Activated naive CD4-positive, alpha-beta T cell treated with anti-CD3 and anti-CD28 coated beads for 36 hours (primary cell): ENCODE measurements at places on chromosomes 12 and 14.
A peak's percentile ranks its signal among the peaks of the same experiment; 100 is the strongest.

DNA sequence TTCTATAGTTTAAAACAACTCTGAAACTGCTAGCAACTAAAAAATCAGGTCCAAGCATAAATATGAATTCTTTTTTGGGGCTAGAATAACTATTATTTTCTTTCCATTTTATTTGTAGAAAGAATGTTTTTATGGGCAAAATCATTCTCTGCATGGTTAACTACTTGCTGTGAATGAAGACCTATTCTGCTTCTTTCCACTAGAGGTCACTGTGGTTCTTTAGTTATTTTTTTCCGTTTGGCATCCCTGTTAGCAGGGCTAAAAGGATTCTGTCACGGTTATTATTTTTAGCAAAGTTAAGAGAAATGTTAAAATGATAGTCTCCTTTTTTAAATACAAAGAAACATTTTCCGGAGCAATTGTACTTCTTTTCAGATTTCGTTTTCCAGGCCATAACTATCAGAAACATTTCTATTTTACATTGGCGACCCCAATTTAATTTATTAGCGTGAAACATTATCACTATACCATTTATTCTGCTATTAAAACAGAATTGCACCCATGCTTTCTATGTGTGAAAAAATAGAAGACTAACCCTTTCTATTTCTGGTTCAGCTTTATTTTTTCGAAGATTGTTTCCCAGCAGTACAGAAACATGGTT is 404.8 kb downstream of the ATP23 start:
- DNase-seq = no peak

DNA sequence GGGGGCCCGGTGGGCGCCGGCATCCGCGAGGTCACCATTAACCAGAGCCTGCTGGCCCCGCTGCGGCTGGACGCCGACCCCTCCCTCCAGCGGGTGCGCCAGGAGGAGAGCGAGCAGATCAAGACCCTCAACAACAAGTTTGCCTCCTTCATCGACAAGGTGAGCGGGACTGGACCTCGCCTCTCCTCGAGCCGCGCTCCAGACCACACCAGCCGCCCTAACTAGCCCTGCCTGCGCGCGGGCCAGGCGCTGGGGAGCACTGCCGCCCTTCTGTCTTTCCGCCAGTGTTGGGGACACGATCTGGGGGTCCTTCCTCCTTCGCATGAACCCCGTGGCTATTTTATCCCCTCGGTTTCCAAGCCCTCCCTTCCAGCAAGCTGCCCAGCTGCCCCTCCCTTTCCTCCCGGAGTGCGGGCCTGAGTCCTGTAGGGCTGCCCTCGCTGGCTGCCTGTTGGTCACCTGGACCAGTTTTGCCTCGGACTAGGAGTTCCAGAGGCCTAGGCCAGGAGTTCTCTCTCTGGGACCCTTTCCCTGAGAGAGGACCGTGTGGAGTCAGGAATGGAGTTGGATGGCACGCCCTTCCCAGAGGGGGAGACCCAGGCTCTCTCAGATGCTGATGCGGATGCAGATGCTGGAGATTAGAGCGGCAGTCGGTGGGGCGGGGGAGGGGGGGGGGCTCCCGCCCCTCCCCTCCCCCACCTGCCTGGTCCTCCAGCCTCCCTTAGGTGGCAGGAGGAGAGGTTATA is 592 bp downstream of the KRT7 start:
- DNase-seq = no peak

DNA sequence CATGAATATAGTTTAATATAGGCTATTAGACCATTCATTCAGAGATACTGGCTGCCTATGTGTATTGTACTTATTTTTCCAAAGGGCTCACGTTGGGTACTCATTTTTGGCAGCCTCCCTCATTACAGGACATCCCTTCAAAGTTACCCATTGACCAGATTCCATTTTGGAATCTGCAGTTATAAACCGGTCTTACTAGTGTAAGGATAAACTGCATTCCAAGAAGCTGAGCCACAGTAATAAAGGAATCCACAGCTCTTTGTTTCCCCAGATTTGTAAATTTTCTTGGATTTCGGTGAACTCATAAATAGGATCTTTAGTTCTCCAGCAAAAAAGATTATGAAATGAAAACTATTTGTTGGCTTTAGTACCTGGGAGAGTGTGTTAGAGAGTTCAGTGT is 18.9 kb upstream of the CFL2 start:
- DNase-seq = no peak

GRCh38 chr14:93303659-93304058 is 29.2 kb downstream of the BTBD7 start:
- DNase-seq = no peak

GRCh38 chr12:78119351-78119918 is 288.7 kb downstream of the NAV3 start:
- DNase-seq = no peak

- DNase-seq = no peak
Observed at GRCh38 chr12:67222302-67222701, 46.9 kb upstream of the CAND1 start.

DNA sequence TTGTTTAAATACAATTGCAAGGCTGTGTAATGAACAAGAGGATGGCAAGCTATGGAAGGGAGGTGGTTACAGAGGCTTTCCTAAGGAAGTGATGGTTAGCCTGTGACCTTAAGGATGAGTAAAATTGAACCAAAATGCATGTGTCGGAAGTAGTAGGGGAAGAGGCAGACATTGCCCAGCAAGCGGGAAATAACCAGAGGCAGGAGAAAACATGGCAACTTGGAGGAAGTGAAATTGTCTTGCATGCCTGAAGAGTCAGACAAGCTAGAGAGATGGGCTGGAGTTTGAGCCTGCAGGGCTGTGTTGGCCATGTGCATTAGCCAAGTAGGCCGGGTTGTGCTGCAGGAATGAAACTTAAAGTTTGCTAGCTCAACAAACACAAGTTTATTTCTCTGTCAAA is 96.2 kb downstream of the BTG1 start:
- DNase-seq = no peak

- no peak for DNase-seq
Observed at GRCh38 chr12:54697851-54698250, 49.7 kb upstream of the DCD start.

DNA sequence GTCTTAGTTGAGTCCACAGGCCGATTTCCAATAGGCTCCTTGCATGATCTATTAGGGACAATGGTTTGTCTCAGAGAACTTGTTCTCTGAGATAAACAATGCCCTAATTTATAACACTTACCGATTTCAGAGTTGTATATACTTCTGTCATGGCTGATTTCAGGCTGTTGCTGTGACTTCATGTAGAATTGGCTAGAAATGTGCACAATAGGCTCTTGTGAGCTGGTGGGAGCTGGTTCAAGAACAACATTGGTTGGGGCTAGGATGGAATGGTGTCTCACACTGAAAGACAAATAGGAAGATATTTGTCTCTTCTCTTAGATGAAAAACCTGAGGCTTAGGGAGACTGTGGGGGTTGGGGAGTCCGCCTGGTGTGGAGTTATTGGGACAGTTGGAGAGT is 6.7 kb upstream of the KRT86 start:
- DNase-seq = no peak

- no peak for DNase-seq
Observed at GRCh38 chr12:89884952-89885351, 176.3 kb upstream of the ATP2B1 start.

DNA sequence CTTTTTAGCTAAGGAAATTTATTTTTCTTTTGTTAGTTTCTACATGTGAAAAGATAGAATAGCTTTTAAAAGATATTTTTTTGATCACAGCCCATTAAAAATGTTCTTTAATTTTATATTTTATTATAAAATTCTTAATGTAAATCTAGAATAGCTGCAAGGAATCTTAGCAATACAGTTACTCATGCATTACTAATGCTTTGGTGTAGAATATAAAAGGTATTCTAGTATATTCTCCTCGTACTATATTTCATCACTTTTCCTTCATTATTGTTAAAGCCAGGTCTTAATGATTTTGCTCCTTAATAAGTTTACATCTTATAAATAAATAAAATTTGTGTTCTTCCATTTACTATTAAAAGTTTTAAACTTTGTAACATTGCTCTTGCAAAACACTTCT is 82.6 kb downstream of the MNAT1 start:
- DNase-seq = no peak

DNA sequence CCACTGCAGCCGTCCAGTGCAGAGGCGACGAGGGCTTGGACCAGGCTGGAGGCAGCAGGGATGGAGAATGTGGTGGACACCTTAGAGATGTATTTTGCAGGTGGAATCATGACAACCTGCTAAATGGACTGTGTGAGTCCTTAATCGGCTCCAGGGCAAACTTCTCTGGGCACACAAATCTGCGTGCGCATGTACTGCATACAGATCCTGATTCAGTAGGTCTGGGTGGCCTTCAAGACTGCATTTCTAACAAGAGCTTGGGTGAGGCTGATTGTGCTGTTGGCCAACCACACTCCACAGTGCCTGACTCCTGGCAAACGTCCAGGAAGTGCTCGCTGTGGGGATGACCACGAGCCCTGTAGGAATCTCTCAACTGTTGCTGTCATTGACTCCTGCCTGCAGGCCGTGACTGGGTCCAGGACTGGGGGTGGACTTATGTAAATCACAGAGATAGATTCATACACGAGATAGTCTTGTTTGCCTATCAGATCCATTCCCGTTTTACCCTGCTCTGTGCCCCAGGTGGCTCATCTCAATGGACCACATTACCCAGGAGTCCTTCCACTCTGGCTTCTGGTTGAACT is 27.2 kb downstream of the JDP2 start:
- DNase-seq = no peak

DNA sequence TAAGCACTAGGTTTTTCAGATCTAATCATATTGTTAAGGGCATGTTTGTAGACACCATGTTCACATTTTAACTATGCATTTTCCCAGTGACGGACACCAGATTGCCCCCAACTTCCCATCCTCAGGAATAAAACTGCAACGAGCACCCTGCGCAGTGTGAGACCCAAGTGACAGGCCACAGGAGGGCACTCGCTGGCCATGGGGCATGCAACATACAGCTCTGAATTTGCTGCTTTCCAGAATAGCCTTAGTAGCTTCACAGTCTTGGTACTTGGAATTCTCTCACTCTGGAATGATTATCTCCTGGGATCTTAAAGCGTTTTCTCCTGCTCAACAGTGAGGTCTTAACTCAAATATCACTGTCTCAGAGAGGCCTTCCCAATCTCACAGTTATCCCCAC is 972 bp upstream of the DDX47 start:
- DNase-seq = no peak

DNA sequence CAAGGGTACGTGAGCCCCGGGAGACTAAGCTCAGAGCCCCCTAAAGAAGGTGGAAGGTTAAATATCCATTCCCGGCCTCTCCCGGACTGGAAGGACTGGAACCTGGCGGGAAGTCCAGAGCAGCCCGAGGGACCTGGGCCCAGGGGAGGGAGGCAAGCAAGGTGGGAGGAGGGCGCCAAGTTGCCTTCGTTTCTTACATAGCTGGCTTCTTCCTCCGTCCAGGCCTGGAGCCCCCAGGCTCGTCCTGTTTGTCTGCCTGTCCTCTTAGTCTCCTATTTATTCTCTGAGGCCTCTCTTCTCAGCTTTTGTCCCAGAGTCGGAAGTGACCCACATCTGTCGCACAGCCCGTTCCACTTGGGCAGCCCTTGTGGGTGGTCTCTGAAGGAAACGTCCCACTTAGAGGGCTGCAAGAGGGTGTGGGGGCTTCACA is 745 bp downstream of the PCK2 start:
- DNase-seq = no peak

- peak; percentile 63 for DNase-seq
Observed at GRCh38 chr14:91911474-91912032, 35.9 kb downstream of the FBLN5 start.

DNA sequence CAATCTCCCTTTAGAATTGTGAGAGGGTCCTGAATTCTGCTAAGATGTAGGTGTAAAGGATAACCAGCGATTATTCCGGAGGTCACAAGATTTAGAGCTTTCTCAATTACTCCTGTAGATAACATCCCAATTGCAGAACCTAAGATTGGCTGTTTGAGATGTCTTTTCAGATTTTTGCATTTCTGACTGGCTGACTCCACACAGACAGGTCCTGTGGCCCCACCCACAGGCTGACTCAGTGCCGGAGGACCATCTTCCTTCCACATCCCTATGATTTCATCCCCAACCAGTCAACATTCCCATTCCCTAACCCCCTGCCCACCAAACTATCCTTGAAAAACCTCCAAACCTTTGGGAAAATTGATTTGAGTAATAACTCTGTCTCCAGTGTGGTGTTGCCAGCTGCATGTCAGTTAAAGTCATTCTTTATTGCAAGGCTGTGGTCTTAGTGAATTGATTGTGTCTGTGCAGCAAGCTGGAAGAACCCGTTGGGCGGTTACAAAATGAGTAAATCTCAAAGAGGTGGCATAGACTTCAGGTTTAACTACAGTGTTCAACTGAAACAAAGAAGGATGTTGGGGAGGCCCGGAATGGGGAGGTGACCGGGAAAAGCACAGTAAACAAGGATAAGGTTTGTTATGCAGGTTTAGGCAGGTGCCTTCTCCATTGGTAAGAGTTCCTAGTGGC is 10.6 kb downstream of the FNTB start:
- no peak for DNase-seq

DNA sequence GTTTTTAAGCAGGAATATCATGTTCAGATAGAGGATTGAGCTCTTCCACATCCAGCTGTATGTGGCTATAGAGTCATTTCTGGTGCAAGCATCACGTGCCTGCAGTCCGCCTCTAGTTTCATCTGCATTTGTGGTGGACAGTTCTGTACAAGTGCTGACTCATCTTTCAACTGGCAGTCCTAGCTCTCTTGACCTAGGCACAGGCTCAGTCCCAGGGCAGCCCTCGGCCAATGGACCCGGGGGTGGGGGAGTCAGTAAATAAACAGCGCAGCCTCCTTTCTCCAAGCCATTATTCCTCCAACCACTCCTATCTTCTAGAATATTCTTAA is 41.8 kb upstream of the FRMD6 start:
- DNase-seq = no peak

DNA sequence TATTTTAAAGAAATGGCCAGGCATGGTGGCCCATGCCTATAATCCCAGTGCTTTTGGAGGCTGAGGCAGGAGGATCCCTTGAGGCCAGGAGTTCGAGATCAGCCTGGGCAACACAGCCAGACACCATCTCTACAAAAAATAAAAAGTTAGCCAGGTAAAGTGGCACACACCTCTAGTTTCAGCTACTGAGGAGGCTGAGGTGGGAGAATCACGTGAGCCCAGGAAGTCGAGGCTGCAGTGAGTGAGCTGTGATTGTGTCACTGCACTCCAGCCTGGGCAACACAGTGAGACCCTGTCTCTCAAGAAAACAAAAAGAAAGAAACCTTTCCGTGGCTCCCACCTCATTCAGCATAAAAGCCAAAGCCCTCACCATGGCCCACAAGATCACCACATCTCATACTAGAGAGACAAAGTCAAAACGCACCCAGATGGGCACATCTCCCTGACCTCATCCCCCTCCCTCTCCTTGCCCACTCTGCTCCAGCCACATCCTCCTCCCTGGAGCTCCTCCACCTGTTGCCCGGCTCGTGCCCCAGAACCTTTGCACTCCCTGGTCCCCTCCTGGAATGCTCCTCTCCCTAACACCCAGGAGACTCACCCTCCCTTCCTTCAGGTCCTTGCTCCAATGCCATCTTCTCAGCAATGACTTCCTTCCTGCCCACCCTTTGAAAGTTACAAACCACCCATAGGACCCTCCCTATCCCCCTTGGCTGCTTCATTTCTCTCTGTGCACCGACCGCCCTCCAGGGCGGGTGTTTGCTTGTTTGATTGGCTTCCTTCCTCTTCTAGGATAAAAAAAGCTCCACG is 4.8 kb upstream of the SCARB1 start:
- DNase-seq = no peak

- DNase-seq = peak; percentile 84
Observed at GRCh38 chr12:92055877-92056276, 89.8 kb downstream of the BTG1 start.

- DNase-seq = no peak
Observed at GRCh38 chr12:4587108-4587507, 25.1 kb downstream of the DYRK4 start.

GRCh38 chr12:64781280-64782190 is 22.3 kb upstream of the GNS start:
- DNase-seq = no peak

GRCh38 chr12:32265456-32265855 is 133.9 kb upstream of the FGD4 start:
- no peak for DNase-seq
